ENCODE measurements at places on chromosomes 11 and 22.

DNA sequence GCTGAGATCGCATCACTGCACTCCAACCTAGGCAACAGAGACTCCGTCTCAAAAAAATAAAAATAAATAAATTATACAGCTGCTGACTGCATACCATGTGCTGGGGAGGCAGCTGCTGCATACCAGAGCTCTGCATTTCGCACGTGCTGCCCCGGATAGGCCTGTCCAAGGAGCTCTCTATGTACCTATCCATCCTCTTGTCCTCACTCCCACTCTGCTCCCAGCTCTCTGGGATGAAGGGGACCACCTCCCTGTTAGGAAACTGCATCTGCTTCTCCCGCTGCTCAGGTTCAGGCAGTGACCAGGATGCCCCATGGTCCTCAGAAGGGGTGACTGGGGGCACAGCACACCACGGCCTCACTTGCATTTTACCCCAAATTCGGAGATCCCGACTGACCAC is 302.3 kb downstream of the BRD1 start:
- no peak overlapping the region for H3K4me3 ChIP-seq
- no peak overlapping the region for H3K27ac ChIP-seq
- no peak for DNase-seq
- no peaks in the 10 kb centered on the region for H3K36me3 ChIP-seq
- peaks cover 3% of the 10 kb centered on the region for H3K4me1 ChIP-seq

GRCh38 chr11:102318469-102318868 is 1.2 kb downstream of the BIRC3 start:
- no peaks in the 10 kb centered on the region for H3K27me3 ChIP-seq
- H3K36me3 ChIP-seq: no peaks in the 10 kb centered on the region
- peak overlapping the region; percentile 80 for H3K27ac ChIP-seq
- no peak for DNase-seq
- peaks cover 38% of the 10 kb centered on the region for H3K4me1 ChIP-seq
- peak overlapping the region; percentile 68 for H3K4me3 ChIP-seq

GRCh38 chr22:27996981-27997380 is 77.9 kb upstream of the PITPNB start:
- peaks cover 44% of the 10 kb centered on the region for H3K36me3 ChIP-seq
- no peak overlapping the region for H3K27ac ChIP-seq
- H3K4me1 ChIP-seq: no peaks in the 10 kb centered on the region
- H3K27me3 ChIP-seq: no peaks in the 10 kb centered on the region
- no peak overlapping the region for H3K4me3 ChIP-seq

DNA sequence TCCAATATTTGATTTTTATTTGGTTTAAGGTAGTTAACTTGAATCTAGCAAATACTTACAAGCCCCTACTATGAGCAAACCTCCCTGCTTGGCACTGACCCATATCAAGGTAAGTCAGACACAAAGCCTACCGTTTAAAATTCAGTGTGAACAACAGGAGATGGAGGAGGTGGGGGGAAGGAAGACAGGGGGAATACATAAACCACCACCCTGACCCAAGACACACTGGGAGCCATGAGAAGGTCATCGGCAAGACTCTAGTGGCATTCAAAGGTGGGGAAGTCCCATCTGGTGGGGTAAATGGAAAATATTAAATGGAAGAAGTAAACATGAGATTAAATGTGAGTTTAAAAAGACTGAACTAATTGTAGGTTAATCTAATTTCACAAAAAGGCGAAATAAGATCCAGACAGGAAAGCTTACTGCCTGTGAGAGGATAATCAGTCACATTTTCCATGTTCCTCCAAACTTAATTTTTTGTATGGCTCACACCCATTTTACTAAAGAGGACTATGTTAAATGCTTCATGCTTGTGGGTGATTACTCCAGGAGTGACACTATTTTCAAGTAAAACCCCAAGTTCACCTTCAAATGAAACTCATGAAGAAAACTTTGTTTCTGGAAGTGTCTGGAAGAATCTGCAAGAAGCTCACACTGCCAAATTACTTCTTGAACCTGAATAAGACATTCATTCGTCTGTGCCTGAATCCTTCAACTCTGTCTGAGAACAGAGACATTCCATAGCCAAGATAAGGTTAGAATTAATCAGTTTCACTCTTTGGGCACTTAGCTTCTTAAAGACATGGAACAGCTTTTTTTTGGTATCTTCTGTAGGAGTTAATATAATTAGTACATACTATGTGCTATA is 51.7 kb downstream of the PITPNB start:
- DNase-seq: no peak
- no peaks in the 10 kb centered on the region for H3K27me3 ChIP-seq
- H3K27ac ChIP-seq: peak overlapping the region; percentile 48
- H3K4me3 ChIP-seq: no peak overlapping the region
- peaks cover 7% of the 10 kb centered on the region for H3K36me3 ChIP-seq

GRCh38 chr11:640021-640706 is 3.1 kb downstream of the DRD4 start:
- peaks cover 42% of the 10 kb centered on the region for H3K4me1 ChIP-seq
- H3K27ac ChIP-seq: no peak overlapping the region
- no peak overlapping the region for H3K4me3 ChIP-seq
- peaks cover 23% of the 10 kb centered on the region for H3K36me3 ChIP-seq
- peak; percentile 83 for DNase-seq

All from upper lobe of left lung (tissue), 6 donors.